ENCODE measurements at places on chromosomes 2 and 18.

DNA sequence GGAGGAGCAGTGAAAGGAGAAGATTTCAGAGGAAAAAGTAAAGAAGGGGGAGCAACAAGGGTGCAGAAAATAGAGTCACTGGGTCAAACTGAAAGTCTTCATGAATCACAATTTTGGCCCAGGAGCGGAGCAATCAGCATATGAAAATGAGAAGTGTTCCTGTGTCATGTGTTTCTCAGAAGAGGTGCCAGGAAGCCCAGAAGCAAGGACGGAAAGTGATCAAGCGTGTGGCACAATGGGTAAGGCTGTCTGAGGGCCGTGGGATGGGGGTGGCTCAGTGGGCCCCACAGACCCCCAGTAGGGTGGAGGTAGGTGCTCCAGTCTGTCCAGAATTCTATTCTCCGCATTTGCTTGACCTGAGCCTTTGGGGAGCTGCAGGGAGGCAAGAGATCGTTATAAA, 44.2 kb downstream of the SP140 start:
- DNase-seq = no peak

DNA sequence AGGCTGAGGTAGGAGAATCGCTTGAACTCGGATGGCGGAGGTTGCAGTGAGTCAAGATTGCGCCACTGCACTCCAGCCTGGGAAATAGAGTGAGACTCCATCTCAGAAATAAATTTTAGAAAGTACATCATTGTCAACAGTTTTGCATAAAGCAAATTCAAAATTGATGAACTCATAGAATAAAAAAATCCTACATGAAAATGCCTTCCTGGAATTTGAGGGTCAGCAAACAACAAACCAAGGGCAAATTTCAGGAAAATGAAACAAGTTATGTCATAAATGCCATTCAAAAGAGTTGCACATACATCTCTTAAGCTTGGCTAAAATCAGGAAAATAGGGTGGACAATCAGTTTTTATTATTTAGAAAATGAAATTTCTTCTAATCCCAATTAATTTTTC, 45.1 kb downstream of the COL5A2 start:
- DNase-seq = no peak

DNA sequence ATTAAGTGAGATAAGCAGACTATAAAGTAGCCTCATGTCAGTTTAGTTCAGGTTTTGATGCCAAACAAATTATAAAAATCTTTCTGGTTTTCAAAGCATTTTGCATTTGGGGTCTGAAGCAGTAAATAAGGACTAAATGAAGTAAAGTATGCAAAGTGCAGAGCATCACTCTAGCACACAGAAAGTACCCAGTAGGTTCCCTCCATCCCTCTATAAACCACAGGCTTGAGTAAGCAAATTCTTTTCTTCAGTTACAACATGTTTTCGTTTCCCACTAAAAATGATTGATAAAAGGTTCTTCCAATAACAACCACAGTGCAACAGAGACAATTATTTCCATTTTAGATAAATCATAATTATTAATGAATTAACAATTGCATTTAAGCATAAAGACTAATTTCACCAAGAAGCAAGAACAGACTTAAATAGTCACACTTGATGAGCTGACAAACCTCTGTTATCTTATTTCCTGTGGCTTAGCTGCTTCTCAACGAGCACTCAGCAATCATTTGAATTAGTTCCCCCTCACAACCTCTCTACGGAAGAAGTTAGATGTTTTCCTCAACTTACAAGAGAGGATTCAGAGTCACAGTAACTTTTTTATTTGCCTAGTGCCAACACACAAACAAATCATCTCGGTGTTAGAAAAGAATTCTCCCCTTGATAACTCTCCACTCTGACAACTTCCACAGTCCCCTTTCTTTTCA, 249.8 kb downstream of the NBAS start:
- DNase-seq = peak; percentile 49

DNA sequence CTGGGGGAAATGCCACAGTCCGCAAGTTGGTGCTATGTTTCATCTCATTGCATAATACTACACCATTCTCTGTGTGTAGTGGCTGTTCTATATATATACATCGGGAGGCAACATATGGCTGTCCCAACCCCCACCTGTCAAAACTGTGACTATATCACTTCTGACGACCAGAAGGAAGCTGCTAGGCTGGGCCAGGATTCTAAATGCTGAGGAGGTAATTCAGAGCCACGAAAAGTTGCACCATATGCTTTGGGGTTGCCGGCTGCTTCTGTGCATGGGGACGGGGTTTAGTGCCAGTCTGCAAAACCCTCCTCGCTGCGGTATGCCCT, 117.3 kb downstream of the MSH2 start:
- no peak for DNase-seq

- DNase-seq = no peak
Observed at GRCh38 chr18:55064760-55065159, 105.5 kb upstream of the CCDC68 start.

DNA sequence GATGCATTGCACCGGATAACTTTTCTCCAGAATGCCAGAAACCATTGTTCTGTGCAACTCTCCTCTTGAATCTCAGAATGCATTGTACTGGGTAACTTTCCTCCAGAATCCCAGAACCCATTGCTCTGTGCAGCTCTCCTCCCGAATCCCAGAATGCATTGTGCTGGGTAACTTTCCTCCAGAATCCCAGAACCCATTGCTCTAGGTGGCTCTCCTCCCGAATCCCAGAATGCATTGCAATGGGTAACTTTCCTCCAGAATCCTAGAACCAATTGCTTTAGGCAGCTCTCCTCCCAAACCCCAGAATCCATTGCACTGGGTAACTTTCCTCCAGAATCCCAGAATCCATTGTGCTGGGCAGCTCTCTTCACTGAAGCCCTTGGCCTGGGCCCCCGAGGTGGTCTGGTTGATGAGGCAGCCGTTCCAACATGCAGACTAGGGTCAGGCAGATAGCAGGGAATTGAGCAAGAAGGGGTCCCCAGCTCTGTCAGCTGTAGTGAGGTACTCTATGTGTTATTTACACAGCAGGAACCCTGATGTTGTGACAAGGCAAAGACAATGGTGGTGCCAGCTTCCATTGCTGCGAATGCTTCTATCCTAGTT, 9.4 kb downstream of the FOSL2 start:
- DNase-seq = no peak

GRCh38 chr2:68936889-68937288, 15.8 kb downstream of the GKN2 start:
- DNase-seq = no peak

GRCh38 chr2:203625701-203626100, 80.7 kb upstream of the CD28 start:
- no peak for DNase-seq

DNA sequence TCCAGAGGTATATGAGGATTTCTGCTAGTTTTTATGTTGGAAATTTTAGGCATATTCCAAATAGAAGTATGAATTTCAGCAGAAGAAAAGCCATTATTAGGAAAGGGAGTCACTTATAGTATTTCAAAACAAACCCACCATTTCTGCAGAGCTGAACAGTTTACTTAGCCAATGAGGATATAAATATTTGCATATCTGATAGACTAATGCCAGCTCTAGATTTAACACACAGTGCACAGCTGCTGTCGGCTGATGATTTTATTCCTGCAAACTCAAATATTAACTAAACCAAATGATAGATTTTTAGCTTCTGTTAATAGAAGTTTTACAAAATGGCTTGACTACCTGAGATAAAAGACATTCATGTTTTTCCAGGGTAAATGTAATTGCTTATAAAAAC, 375.8 kb upstream of the FANCL start:
- no peak for DNase-seq

- DNase-seq = peak; percentile 18
Observed at GRCh38 chr2:119659601-119660342, 19.2 kb upstream of the TMEM177 start.

DNA sequence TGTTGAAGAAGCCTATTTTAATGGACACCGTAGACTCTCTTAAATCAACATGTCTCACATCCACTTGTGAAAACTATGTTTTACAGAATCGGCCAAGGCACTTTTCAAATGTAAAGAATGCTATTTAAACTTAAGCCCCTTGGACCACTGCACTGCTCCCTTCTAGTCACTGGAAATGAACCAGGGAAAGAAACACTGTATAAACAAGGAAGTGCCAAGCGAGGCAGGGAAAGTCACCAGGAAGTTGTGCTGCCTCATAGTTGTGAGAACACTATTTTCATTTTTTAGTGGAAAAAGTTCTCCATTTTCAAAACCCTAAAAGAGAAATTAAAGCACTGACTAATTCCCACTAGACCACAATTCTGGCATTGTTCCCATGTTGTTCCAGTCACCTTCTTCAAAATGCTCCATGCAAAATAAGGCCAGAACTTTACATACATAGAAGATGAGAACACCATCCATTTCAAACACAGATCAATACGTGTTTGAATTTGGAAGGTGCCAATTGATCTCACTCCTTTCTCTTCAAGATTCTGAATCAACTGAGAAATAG, 13.5 kb downstream of the CCDC141 start:
- DNase-seq = no peak

DNA sequence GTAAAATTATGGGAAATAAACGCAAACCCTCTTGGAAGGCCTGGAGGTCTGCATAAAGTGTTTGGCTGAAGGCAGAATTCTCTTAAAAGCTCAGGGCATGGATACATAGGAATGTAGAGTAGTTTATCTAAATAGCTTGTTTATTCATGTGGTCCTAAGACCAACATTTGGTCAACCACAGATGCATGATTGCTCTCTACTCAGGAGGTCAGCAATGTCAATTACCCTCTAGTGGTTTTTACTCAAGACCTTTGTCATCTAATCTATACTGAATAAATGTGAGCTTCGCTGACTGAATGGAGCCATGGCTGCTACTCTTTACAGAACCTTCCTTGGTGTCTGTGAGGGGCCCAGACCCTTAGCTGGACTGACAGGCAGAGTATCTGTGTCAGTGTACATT, 139.8 kb downstream of the ATL2 start:
- no peak for DNase-seq

DNA sequence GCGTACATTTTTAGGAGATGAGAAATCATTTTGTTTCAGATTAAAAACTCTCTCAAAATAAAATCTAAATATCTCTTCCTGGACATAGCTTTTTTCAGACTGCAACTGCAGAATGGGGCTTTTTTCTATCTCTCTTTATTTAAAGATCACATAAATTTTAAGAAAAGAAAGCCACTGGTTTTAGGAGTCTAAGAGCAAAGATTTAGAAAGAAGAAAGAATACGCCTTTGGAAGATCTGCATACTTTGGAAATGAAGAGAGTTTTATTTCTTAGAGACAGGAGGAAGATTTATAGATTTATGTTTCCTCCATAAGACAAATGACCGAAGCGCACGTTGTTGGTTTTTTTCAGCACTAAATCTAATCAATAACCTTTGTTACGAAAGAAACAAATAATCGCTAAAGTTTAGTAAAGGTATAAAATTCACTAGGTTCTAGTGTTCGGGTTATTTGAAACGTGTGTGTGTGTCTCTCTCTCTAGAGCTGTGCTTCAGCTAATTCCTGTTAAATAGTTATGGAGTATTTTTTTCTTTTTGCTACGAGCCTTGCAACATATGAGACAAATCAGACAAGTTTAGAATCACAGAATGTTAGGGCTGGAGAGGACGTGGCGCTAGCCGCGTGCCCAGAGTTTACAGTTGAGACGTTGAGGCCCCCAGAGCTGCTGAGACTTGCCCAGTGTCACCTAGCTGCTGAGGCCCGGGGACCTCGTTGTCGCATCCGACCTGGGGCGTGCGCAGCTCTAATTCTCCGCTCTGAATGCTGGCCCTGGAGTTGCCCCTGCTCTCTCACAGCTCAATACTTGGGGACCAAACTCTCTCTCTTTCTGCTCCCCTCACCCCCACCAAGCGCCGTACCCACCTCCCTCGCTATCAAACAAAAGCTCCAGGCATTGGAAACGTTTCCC, 69.9 kb downstream of the CTAGE1 start:
- DNase-seq = no peak

GRCh38 chr2:195477248-195477995, 179.6 kb upstream of the SLC39A10 start:
- DNase-seq = peak; percentile 43

GRCh38 chr2:16330571-16330970, 335.1 kb downstream of the CYRIA start:
- no peak for DNase-seq

DNA sequence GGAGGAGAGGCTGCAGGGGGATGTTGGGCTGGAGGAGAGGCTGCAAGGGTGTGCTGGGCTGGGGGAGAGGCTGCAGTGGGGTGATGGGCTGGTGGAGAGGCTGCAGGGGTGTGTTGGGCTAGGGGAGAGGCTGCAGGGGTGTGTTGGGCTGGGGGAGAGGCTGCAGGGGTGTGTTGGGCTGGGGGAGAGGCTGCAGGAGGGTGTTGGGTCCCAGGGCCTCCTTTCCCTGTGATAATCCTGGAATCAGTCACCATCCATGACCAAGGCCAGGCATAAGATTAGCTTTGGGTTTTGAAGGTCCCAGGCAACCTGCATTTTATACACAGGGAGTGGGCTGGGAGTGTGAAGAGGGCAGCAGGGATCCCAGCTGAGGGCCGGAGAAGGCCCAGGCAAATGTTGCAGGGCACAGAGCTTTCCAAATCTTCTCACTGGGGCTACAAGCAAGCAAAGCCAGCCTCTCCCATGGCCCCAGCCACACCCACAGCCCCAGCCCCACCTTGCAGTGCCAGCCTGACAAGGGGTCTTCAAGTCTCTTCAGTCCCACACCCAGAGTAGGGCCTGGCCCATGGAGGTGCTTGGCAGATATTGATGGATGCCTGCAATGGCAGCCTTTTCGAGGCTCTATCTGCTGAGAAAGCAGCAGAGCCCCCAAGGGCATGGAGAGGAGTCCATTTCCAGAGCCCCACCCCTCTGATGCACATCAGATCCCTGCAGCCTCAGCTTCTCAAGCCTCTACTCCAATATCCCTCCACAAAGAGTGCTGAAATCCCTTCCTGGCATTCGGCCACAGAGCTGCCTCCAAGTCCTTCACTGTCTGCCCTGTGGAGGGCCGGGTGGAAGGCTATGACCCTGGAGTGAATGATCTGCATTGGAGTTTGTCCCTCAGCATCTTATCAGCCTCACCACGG, 50.3 kb upstream of the GLI2 start:
- DNase-seq = no peak

DNA sequence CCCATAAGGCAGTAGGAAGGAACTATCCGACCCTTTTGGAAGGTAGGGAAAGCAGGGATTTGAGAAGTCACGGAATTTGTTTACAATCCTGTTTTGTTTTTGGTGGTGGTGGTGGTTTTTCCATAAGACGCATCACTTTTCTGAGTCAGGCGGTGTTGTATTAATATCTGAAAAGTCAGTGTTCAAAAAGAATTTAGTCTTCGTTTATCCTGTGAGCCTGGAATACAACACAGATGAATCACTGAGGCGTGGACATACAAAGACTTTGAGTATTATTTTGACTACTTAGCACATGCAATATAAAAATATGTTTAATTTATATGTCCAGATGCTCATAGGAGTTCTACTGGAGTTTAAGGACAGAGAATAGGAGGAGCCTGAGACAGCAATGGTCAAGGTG, 785 bp downstream of the ZNF892 start:
- no peak for DNase-seq

DNA sequence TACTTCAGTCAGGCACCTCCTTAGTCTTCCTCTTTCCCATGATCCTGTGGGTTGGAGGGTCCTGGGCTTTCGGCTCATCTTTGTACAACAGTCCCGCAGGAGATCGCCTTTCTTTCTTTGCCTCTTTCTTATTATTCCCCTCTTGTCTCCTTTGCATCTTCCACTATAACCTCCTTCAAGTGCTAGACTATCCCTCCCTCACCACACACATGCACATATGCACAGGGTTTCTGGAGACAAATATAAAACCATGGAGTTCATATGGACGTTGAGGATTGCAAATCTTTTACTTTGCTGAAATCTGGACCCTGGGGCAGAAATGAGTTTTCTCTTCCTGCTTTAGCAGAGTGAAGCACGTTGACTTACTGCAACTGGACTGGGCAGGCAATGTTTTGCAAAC, 80.3 kb downstream of the TMEM17 start:
- DNase-seq = no peak

Data from Jurkat, Clone E6-1 (cell line).